ENCODE measurements at places on chromosomes 13 and 19. TPM values are rescaled to one million over a fixed set of nuclear protein-coding genes. Genes with fewer than 3 reads are reported as not detected.

Gene CLDN10
- polyA plus RNA-seq = 96.0 TPM

Gene KIR3DL3
- not detected for polyA plus RNA-seq

Gene AP1M2
- polyA plus RNA-seq = 34.9 TPM

Gene CABP5
- polyA plus RNA-seq = not detected

Gene CATSPERD
- polyA plus RNA-seq = not detected

Gene IL4I1
- polyA plus RNA-seq = 3.2 TPM

Gene CALR3
- polyA plus RNA-seq = not detected

Gene PDX1
- not detected for polyA plus RNA-seq

Gene GPR12
- 0.09 TPM for polyA plus RNA-seq

Gene CFD
- polyA plus RNA-seq = 1.9 TPM

Gene LRP3
- polyA plus RNA-seq = 30.7 TPM

Gene EFNA2
- polyA plus RNA-seq = 3.8 TPM

Gene ZSCAN5C
- 0.07 TPM for polyA plus RNA-seq

DNA sequence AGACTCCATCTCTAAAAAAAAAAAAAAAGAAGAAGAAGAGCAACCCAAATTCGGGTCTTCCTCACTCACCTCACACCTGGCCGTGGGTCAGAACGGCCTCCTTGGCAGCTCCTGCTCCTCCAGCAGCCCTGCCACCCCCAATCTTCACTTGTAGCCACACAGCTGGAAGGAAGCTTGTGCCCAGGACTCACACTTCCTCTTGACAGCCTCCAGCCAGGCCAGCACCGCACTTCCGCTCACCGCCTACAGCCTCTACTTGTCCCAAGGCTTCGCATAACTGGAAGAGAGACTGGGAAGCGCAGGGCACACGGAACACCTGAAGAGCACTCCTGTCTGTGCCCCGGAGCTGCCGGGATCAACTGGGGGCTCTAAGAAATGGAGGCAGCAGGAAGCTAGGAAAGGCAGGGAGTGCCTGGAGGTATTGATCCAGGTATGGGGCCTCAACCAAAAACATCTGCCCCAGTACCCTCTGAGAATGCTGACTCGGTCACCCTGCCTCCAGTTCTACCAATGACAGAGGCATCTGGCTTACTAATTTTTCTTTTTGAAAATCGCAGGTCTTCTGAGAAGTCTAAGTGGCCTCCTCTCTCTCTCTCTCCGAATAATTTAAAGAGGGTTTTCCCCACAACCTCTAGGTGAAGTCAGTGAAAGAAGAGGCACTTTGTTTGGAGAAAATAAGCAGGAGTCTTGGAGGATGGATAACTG lies 31.1 kb upstream of the ATP12A start:
- no peak for DNase-seq

GRCh38 chr13:43520351-43520750 lies 266.4 kb downstream of the ENOX1 start:
- DNase-seq = no peak

GRCh38 chr19:46081928-46082727 lies 41.3 kb upstream of the IGFL4 start:
- no peak for DNase-seq

DNA sequence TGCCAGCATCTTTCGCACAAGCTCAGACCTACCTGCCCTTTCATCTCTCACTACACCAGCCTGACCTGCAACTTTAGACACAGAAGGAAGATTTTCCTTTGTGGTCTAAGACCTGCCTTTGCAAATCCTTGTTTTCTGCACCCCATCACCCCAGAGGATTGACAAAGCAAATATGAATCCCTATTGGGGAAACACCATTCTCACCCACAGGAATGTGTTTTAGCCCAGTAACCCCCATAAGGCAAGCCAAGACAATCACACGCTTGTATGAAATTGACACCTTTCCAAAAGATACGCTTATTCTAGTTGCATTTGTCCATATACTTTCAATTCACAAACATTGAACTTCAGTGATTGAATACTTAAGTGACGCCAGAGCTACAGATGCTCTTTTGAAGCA lies 55.7 kb downstream of the SPATA13 start:
- DNase-seq = no peak

GRCh38 chr13:69720278-69720983 lies 387.2 kb upstream of the ATXN8OS start:
- no peak for DNase-seq

DNA sequence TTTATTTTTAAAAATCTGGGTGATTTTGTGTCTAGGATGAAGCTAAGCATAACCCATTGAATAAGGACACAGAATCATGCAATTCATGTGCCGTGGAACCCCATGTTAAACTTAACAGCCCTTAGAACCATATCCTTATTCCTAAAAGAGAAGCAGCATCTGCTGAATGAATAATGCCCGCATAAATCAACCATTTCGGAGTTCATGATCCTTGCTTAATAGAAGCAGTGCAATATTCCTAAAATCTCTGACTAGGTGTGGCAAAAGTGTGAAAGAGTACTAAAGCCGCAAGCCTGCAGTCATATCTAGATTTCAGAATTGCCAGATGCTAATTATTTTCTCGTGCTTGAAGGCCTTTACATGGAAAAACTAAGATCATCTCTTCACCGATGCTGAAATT lies 33.6 kb upstream of the ARGLU1 start:
- DNase-seq = no peak

- no peak for DNase-seq
Measured at GRCh38 chr13:44904967-44905366, 84.3 kb downstream of the NUFIP1 start.

DNA sequence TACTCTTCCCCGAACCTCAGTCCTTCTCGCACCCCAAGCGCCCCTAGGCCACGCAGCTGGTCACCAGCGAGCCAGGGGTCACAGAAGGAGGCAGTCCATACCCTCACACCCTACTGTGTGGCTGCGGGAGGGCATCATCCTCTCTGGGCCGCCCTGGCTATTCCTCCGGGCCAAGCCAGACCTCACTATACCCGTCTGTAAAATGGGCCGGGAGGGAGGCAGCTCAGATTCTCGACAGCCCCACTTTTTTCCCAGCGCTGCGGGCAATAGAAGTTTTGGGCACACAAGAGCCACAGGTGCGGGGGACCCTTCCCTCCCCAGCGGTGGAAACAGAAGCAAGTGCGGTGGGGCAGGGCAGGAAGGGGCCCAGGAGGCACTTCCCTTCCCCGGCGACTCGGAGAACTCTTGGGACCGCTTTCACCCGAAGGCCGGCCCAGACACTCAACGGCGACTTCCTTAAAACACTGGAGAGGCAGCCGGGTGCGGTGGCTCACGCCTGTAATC lies 5.6 kb upstream of the ARRDC2 start:
- DNase-seq = no peak

DNA sequence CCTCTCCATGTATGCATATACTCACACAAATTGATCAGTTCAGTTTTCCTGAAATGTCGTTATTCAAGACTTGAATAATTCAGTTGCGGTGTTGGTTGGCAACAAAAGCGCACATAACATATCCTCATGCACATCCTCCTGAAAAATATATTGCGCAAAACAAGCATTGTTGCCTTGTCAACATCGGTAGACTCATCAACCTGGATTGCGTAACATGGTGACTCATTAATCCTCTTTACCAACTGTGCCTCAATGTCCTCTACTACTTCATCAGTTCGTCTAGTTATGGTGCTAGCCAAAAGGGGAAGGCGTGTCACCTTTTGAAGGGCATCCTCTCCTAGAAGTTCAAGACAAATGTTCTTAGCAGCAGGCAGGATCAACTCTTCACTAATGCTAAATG lies 357.7 kb downstream of the LMO7 start:
- DNase-seq = no peak

DNA sequence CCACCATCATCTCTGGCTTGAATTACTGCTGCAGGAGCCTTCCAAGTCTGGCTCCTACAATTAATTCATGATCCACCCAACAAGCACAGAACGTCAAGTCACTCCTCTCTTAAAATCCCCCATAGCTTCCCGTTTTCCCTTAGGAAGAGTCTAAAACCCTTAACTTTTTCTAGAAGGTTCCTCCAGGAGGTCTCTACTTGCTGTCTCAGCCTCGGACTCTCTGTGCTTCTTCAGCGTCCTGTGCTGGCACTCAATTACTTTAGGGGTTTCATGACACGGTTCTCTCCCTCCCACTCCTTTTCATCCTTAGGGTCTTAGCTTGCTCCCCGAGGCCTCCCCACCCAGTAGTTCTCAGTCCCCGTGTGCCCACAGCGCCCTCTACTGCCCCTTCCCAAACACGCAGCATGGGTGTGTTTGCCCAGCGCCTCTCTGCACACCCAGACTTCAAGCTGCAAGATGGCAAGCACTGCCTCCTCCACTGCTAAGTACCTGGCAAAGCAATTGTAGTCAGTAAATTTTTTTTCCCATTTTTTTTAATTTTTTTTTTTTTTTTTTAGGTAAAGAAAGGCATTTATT lies 25.8 kb upstream of the MAP3K10 start:
- DNase-seq = no peak

GRCh38 chr13:93549326-93550005 lies 322.9 kb downstream of the GPC6 start:
- DNase-seq = no peak

DNA sequence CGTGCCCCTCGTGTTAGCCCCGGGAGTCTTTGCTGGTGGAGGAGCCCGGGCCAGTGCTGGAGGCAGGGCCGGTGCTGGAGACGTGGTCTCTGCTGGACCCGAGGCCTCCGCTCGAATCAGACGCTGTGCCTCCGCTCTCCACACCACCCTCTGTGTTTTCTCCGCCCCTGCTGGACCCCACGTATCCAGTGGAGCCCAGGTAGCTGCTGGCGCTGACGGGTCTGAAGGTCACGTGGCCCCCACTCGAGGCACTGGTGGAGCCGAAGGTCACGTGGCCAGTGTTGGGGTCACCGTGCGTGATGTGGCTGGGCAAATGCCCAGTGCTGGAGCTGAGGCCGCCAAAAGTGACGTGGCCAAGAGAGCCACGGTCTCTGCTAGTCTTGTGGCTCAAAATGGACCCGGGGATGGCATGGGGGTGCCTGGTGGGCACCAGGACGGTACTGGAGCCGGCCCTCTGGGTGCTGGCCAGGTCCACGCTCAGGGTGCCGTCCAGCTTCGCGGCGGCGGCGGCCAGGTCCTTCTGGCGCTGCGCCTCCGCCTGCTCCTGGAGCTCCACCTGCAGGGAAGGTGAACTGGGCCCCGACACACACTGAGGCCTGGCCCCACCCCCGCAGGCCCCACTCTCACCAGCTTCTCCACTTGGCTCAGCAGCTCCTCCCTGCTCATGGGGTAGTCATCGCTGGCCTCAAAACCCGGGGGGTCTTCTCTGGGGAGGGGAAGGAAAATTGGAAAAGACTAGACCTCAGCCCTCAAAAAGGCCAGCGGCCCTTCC lies 27.3 kb downstream of the ZNF114 start:
- DNase-seq = no peak

- DNase-seq = no peak
Measured at GRCh38 chr13:66689628-66690027, 540.5 kb downstream of the PCDH9 start.

DNA sequence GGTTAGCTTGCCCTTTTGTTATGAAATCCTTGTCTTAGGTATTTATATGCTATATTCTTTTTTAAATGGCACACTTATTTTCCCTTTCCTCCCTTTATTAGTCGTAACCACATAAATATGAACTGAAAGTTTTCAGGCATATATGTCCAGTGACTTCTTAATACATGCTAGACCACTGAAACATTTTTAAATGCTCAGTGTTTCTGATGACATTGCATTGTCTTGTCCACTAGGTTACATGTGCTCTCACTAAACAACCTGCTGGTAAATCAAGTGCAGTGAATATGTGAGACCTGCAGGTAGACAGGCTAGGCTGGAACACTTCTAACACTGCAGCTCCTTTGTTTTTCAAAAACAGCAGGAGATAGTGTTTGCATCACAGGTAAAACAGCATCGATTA lies 332.6 kb upstream of the DACH1 start:
- no peak for DNase-seq

DNA sequence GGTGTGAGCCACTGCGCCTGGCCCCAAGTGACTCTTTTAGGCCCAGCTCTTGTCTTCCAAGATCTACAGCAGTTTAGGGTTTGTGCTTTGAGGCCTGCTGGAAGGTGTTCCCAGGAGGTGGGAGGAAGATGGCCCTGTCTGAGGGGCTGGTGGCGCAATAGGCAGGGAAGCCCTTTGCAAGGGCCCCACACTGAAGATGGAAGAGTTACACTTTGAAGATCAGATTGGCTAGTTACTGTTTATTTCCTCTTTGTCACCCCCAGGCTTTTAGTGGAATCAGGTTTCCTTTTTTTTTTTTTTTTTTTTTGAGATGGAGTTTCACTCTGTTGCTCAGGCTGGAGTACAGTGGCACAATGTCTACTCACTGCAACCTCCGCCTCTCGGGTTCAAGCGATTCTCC lies 1.9 kb upstream of the RABAC1 start:
- no peak for DNase-seq

- no peak for DNase-seq
Measured at GRCh38 chr19:8334458-8335342, 8.4 kb downstream of the KANK3 start.

- DNase-seq = no peak
Measured at GRCh38 chr13:46535825-46536224, 17.1 kb upstream of the LRCH1 start.

DNA sequence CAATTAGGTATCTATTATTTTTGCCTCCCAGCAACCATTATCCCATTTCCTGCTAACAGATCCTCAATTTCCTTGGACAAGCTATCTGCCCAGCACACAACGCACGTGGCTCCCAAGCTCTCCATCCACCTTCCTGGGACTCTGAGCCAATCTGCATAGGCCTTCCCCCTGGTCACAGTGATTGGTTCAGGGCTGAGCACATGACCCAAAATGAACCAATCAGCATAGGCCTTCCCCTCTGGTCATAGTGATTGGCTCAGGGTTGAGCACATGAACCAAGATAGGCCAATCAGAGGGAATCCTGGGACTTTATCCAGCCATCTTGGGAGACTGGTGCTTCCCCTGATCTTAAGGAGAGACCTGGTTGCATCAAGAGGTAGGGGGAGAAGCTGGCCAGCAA lies 5.8 kb downstream of the CPAMD8 start:
- DNase-seq = no peak

DNA sequence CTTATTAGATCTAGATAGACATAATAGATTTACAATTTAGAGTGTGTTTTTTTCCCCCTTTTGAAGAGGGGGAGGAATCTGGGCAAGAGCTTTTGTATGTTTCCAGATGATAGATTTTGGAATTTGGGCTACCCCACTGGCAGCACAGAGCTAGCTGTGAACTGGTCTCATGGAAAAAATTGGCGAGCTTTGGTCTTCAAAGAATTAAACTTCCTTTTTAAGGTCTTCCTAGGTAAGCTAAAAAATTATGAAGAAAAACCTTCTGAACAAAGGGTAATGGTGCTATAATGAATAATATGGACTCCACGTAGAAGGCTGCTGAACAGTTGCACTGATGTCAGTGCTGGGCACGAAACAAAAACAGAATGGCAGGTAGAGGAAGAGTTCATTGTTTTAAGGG lies 109.3 kb downstream of the ZIC5 start:
- DNase-seq = no peak

DNA sequence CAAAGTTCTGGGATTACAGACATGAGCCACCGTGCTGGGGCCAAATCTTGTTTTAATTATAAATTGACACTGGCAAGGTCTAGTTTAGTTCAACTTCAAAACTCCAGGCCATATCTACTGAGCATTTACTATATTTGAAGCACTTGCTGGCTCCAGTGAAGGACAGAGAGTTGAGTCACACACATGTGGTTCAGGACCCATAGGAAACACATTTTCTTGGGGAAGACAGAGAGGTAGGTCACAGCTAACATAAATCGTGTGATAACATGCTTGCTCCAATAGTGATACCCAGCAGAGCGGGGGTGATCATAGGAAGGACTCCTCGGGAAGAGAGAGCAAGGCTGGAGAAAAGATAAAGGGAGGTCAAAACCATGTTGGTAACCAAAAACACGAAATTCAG lies 170.6 kb upstream of the TSC22D1 start:
- DNase-seq = no peak
